ENCODE measurements at places on chromosomes 12 and 14.

DNA sequence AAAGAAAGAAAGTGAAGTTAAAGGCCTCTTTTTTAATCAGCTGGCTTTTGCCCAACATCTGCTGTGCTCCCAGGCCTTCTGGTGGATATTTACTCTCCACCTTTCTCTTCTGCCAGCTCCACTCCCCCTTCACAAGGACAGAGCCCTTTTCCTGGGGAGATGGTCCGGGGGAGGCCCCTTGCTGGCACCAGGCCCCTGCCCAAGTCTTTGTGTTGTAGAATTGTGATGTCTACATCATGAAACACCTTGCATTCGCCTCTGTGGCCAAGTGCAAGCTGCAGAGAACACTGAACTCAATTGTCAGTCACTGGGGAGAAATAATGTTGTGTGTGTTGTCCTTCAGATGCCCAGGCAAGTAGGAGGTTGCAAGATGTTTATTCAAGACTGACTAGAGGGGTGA, 150.3 kb downstream of the DPF3 start:
- no peak for DNase-seq

DNA sequence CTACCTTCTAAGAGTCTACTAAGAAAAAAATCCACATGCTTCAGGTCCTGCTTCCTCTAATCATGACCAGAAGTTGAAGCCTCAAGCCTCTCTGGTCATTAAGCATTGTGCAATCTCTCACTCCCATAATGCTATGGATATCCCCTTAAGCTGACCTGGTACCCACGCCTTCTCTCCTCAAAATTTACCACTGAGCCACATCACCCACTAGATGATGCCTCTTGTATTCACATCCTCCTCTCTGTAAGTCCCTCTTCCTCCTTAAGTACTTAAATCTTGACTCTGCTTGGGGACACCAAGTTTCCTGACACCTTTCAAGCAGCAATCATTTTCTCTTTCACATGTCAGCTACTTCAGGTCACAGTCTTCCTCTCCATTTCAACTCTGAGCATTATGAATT, 9.8 kb downstream of the GALNT4 start:
- DNase-seq: no peak

DNA sequence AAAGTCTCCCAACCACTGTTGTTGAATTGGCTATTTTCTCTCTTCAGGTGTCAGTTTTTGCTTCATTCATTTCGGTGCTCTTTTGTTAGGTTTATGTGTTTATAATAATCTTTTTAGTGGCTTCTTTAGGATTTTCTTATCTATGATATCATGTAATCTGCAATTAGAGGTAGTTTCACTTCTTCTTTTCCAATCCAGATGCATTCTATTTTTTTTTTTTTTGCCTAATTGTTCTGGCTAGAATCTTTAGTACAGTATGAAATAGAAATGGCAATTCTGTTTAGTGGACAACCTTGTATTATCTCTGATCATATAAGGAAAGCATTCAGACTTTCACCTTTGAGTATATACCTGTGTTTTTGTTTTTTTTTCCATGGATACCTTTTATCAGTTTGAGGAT, 17.4 kb downstream of the CNOT2 start:
- DNase-seq: no peak

- DNase-seq: no peak
These were observed 693.0 kb downstream of the LRFN5 start for GRCh38 chr14:42299692-42300091.

DNA sequence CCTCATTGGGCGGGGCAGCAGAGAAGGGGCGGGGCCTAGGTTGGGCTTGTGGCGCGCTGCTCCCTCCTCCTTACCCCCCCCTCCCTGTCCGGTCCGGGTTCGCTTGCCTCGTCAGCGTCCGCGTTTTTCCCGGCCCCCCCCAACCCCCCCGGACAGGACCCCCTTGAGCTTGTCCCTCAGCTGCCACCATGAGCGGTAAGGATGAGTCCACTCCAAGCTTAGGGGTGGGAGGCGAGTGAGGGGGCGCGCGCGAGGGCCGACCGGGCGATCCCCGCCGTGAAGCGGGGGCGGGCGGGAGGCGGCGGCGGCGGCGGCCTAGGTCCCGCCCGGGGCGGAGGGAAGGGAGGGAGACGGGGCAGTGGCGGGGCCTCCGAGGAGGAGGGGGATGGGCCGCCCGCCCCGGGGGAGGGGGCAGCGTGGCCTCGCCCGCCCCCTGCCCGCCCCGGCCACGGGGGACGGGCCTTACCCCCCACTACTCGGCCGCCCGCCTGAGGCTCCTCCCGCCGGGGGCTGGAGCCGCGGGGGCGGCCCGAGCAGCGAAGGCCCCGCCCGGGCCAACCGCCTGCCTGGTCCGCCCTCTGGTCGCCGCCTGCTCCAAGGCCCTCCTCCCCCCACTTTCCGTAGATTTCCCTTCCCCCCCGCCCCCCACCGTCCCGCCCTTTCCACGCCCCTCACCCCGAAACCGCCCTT, at the start of gene SP1:
TSS of gene SP1 (plus strand) at position 73 of the 690 bp plus-strand sequence. CDS start at position 189, 116 bp downstream.
- peak; percentile 82 for DNase-seq

- DNase-seq: no peak
These were observed 310 bp downstream of the BICDL1 start for GRCh38 chr12:119989361-119989730.

GRCh38 chr12:57874166-57875108, 27.9 kb upstream of the CTDSP2 start:
- DNase-seq: no peak

GRCh38 chr12:52320784-52321400, at the start of gene KRT83:
TSS of gene KRT83 (minus strand) at chr12:52321398. CDS start at chr12:52321335, 63 bp downstream.
- no peak for DNase-seq

GRCh38 chr14:89165189-89166181, 251.5 kb downstream of the FOXN3 start:
- no peak for DNase-seq

DNA sequence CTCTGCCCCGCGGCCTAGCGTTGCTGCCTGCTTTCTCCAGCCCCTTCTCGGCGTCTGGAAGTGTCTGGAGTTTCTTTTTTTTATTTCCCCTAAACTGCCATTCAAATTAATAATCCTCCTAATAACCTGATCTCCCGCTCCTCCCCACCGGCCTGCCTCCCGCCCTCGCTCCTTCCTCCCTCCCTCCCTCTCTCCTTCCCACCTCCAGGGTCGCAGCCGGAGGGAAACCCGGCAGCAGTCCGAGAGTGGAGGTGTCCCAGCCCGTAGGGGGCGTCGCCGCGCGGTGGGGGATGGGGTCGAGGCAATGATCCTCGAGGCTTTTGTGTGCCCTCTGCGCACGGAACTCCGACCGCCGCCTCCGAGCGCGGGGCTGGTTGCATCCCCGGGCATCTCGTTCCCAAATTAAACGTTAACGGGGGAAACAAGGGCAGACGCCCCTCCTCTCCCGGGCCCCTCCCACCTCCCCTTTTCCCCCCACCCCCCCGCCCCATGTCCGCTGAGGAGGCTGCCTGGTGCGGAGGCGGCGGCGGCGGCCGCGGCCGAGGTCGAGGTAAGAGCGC, 1.0 kb upstream of the SOCS2 start:
- peak; percentile 32 for DNase-seq

DNA sequence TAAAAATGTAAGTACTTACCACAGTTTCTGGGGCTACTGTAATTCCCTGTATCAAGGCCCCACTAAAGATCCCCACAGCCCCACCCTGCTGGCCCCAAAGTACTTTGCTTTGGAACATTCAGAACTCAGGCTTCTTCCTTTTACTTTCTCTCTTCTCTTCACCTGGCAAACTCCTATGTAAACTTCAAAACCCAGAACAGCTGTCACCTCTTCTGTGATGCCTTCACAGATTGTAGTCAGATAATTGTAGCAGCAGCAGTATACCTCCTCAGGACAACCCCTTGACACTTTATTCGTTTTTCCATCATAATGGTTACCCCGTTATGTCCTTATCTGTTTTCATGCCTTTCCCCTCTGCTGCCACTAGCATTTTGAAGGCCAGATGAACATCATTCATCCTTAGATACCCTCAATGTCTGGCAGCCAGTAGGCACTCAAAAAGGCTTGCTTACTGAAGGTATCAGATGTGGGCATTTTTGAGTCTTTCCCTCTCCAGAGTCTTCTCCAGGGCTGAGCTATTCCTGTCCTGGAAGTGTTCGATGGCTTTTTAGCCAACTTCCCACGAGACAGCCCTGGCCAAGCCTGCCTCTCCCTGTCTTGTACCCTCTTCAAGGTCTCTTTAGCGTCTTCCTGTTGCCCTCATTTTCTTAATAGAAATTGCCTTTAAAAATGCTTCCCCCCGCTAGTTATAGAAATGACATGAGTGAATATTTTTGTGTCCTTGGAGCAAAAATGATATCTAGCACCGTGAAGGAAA, 7.4 kb downstream of the PLBD2 start:
- no peak for DNase-seq

- no peak for DNase-seq
These were observed 23.1 kb downstream of the AEBP2 start for GRCh38 chr12:19462406-19462805.

- no peak for DNase-seq
These were observed 87.9 kb upstream of the MDGA2 start for GRCh38 chr14:47763188-47763854.

- DNase-seq: no peak
These were observed 15.6 kb upstream of the TFCP2 start for GRCh38 chr12:51188359-51189051.

- DNase-seq: no peak
These were observed 17.1 kb downstream of the ARL6IP4 start for GRCh38 chr12:122997343-122998250.

DNA sequence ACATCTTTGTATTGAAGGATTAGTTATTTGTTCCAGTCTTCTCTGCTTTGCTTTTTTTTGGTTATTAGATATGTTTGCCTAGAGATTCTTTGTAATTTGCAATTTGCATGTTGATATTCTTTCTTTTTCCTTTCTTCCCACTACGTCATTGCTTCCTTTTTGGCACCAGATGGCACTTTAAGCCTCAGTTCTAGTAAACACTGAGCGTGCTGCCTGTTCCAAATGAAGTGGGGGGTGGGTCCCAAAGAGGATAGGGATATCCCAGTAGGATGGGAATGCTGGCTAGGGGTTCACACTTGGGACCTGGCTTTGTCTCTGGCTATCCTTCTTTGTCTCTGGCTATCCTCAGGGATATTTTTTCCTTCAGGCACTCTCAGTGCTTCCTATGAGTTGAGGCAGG, 17.0 kb downstream of the EAPP start:
- no peak for DNase-seq

DNA sequence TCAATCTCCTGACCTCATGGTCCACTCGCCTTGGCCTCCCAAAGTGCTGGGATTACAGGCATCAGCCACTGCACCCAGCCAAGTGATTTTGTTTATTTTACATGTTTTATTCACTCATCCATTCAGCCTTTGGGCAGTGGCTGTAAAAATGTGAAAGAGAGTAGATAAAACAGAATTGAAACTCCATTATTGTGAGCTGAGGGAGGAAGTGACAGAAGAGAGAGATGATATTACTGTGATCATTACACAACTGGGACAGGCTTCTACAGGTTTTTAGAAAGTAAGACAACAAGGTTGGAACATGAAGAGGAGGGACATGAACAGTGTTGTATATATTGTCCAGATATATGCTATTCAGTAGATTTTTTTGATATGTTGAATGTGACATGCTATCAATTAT, 25.0 kb downstream of the CREBL2 start:
- no peak for DNase-seq

- DNase-seq: no peak
These were observed 37.1 kb downstream of the RIMKLB start for GRCh38 chr12:8734873-8735381.

GRCh38 chr14:87971010-87971409, 22.0 kb downstream of the GALC start:
- no peak for DNase-seq

DNA sequence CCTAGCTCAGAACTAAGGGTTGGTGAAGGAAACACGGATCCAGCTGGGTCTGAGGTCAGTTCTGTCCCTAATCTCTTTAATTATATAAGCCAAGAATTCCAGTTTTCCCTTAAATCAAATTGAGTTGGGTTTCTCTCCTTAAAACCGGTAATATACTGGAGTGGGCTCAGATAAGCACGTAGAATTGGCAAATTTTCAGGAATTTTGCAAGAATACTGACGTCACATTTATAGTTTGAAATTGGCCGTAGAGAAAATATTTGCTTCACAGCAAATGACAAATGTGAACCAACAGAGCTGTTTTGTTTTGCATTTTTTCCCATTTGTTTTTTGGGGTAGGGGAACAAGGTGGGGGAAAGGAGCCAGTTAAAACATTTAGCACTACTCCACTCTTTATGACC, 17.4 kb downstream of the C12orf50 start:
- DNase-seq: no peak

GRCh38 chr12:67512061-67512460, 136.5 kb upstream of the DYRK2 start:
- no peak for DNase-seq

Data from activated CD8-positive, alpha-beta memory T cell treated with anti-CD3 and anti-CD28 coated beads for 48 hours (primary cell).